ENCODE measurements at places on chromosomes 5 and 9.

- no peak for DNase-seq
Measured at GRCh38 chr5:110734101-110734500, 4.7 kb upstream of the SLC25A46 start.

DNA sequence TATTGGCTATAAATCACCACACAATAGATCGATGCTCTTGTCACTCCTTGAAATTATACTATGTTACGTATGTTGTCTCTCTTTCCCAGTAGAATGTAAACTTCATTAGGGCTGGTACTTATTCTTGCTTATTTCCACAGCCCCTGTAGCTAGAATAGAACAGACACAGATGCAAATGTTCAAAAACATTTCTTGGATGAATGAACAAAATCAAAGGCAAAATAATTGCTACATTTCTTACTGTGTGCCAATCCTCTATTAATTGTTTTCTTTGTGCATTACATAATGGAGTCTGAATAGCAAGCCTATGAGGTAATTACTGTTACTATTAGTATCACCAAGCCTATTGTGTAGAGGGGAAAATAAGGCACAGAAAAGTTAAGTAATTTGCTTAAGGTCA lies 725 bp upstream of the OR13C2 start:
- DNase-seq, result no peak

GRCh38 chr5:139104577-139105276 lies 93.4 kb downstream of the SIL1 start:
- DNase-seq, result no peak

DNA sequence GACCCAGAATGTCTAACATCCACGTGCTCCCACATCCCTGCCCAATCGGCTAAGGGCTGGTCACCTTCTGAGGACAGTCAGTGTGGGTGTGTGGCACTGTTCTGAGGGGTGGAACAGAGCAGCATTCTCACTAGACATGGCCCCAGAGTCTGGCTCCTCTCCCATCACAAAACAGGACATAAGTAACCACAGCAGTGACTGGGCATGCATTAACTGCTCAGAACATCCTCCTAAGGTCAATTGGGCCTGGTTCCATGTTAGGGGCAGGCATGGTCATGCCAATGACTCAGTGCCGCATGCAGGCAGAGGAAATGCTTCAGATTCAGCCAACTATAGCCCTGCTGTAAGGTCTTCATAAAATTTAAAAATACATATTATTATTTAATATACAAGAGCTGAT lies 12.9 kb downstream of the MACROH2A1 start:
- no peak for DNase-seq

GRCh38 chr9:31304576-31304975 lies 1079.9 kb upstream of the ACO1 start:
- peak; percentile 23 for DNase-seq

GRCh38 chr9:131554087-131554842 lies 8.9 kb downstream of the PRRT1B start:
- no peak for DNase-seq

GRCh38 chr9:111533099-111533790 lies 8.3 kb downstream of the ZNF483 start:
- no peak for DNase-seq

Measured in HCT116 (cell line).